ENCODE measurements at places on chromosomes 6 and 20.
A peak's percentile ranks its signal among the peaks of the same experiment; 100 is the strongest.

DNA sequence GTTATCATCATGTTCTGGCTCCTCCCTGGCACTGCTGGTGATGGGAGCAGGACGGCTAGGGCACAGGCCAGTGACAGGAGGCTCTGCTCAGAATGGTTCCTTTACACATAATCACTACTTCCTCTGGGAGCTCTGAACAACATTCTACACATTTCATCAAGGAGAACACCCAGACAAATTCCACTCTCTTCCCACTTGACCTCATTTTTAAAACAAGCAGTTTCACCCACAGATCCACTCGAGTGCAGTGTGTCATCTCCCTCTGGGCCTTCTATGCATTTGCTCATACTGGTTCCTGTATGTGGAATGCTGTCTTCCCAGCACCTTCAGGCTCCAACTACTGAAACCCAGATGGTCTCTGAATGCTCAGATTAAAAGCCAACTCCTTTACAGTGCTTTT, 84.8 kb downstream of the ELOVL5 start:
- no peak for DNase-seq

- DNase-seq, result no peak
These were observed 6.1 kb downstream of the NFATC2 start for GRCh38 chr20:51536116-51537069.

- peak; percentile 59 for DNase-seq
These were observed 95.4 kb upstream of the NKX2-2 start for GRCh38 chr20:21609221-21609620.

GRCh38 chr6:129651291-129651691, 58.7 kb downstream of the ARHGAP18 start:
- no peak for DNase-seq

- DNase-seq, result no peak
These were observed 171.4 kb upstream of the QKI start for GRCh38 chr6:163243083-163243482.

DNA sequence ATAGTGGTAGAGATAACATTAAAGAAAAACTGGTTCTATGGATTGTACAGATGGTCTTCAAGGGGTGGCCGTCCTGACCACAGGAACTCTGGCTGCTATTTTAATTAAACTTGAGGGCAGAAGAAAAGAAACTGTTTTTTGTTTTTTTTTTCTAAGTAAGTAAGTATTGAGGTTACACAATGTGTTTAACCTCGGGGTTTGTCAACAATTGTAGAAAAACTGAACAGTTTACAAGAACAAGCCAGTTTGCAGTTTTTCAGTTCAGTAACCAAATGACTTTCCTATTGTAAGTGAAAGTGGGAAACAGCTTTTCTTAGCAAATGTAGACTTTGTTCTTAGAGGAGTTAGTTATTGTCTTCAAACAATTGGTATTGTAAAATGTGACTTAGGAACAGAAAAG, 77.0 kb downstream of the PLCB1 start:
- no peak for DNase-seq

- DNase-seq, result no peak
These were observed 119.7 kb downstream of the RTN4IP1 start for GRCh38 chr6:106509420-106510089.

GRCh38 chr20:15716256-15716655, 857.0 kb downstream of the KIF16B start:
- DNase-seq, result no peak

- peak; percentile 37 for DNase-seq
These were observed 48.9 kb downstream of the DCBLD1 start for GRCh38 chr6:117531346-117531745.

DNA sequence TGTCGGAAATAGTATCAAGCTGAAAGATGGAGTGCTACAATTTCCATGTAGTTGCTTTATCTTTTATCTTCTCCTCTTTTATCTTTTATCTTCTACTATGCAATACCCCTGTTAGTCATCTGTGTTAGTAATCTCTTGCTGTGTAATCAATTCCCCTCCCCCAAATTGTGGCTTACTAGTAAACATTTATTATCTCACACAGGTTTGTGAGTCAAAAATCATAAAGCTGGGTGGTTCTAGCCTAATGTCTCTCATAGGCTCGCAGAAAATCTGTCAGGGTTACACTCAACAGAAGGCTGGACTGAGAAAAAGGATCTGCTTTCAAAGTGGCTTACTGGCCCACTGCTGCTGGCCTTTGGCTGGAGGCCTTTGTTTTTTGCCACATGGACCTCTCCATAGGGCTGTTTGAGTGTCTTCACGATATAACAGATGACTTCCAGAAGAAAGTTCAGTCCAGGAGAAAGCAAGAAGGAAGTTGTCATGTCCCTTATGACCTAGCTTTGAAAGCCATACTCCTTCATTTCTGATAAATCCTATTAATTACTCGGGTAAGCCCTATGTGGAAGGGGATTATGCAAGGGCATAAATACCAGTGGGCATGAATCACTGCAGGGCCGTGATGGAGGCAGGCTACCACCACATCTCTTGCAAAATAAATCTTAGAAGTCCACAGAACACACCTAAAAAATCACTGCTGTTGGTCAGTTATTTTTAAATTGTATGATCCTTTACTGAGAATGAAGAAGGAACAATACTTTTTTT, 24.5 kb upstream of the PTCHD4 start:
- peak; percentile 69 for DNase-seq

DNA sequence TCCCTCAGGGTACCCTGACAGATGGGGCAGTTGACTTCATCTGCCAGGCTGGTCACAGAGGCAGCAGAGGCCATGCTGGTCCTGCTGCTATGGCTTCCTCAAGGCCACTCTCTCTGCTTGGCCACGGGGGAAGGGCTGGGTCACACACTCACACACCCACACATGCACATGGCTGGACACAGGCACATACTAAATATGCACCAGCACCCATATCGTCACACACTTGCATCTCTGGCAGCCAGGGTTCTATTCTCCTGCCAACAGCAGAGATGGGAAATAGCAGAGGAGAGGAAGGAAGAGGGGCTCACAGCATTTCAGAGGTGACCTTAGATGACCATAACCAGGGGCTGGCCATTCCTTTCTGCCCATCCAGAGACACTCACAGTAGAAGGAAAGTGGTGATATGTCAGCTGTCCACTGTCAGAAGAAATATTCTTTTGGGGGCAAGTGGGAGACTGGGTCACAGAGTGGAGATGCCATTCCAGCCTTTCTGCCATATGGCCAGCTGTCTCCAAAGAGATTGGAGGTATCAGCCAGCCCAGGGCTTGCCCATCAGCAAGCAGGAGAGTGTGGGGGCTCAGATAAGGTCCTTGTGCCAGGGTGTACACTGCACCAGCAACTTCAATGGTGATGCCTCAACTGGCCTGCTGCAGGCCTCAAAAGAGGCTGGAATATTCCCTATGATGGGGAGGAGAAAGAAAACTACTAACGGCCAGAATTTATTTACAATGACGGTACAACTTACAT, at the start of gene TRIM10:
Gene TRIM10 (minus strand): TSS at position 427 of the 747 bp plus-strand sequence. CDS start 353 bp downstream, at position 74.
- no peak for DNase-seq

DNA sequence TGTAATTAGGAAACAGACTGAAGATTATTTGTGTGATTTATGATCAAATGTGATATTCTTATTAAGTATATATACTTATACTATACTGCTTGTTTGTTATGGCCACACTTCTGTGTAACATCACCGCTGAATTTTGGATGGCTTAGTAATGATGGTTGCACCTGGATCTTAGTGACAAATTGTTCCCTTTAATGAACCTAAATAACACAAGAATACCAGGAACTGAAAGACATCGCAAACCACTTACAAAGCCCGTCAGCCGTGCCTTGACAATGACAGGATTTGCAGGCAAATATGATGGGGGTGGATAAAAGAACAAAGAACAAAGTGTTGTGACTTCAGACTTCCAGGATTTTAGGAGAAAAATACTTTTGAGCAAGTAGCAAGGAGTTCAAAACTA, 67.1 kb downstream of the LAMP5 start:
- no peak for DNase-seq

DNA sequence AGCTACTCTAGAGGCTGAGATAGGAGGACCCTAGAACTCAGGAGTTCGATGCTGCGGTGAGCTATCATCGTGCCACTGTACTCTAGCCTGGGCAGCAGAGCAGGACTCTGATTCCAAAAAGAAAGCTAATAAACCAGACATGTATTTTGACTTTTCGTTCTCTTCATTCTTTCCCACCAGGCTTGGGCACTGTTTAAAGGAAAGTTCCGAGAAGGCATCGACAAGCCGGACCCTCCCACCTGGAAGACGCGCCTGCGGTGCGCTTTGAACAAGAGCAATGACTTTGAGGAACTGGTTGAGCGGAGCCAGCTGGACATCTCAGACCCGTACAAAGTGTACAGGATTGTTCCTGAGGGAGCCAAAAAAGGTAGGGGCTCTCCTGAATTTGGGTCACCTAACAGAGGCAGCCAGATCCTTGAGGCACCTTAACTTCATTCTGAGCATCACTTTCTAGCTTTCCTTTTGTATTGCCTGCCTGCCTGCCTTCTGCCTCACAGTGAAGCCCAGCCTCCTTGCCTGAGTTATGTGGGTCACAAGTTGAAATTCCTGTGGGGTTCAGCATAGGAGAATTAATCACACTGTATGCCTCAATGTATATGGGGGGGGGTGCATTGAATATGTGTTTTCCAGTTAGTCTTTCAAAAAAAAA, 3.2 kb downstream of the IRF4 start:
- no peak for DNase-seq

DNA sequence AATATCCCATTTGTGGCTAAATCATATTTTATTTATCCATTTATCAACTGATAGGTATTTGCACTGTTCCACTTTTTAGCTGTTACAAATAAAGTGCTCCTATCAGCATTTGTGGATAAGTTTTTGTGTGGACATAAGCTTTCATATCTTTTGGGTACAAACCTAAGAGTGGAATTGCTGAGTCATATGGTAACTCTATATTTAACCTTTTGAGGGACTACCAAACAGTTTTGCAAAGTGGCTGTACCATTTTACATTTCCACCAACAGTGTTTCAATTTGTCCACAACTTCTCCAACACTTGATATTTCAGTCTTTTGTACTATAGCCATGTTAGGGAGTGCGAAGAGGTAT, 23.6 kb upstream of the ECHDC1 start:
- DNase-seq, result peak; percentile 2

- no peak for DNase-seq
These were observed 6.4 kb upstream of the PNPLA1 start for GRCh38 chr6:36263390-36264000.

GRCh38 chr6:27092316-27092692, 155.2 kb upstream of the PRSS16 start:
- DNase-seq, result no peak

DNA sequence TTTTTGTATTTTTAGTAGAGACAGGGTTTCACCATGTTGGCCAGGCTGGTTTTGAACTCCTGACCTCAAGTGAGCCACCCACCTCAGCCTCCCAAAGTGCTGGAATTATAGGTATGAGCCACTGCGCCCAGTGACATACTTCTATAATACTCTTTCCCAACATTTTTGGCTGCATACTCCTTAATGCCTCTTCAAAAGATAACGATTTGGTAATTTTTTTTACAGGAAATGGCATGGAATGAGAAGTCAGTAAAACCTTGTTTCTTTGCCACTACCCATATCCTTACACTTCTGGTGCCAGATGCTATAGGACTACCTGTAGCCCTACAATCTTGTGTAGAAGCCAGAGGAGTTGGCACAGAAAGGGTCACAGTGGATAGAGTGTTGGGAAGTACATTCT, 41.4 kb upstream of the SGK1 start:
- DNase-seq, result no peak

GRCh38 chr20:14488756-14489479, 151.5 kb upstream of the FLRT3 start:
- no peak for DNase-seq

DNA sequence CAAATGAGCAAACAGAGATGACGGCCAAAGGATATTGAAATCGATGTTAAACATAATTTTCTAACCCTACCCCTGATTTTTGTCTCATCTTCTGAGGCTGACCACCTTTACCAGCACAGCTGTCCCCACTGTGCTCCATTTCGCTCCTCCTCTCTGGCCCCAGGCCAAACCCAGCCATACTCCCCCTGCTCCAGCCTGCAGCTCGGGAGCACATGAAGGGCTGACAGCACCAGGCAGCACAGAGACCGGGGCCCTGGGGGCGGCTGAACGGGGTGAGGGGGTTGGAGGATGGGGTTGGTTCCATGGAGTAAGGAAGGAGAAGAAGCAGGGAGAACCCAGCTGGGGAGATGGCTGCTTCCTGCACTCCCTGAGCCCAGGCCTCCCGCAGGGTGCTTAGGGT, 3.2 kb upstream of the NCR2 start:
- DNase-seq, result no peak

GRCh38 chr6:169848946-169849345, 97.5 kb downstream of the ERMARD start:
- no peak for DNase-seq

DNA sequence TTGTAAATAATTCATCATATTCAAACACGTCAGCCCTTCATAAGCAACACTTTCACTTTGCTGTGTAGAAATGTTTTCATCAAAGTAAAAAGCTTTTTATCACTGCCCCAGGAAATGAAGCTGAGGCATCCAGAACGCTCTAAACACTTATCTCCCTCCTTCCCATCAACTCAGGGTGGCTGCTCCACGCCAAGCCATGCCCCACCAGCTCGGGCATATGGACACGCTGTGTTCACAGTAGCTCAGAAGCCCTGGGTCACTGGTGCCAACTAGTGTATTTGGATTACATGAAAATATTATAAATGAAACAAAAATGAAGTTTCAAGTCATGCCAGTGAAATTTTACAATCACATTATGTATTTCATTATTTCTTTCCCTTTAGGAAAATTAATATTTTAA, 10.3 kb downstream of the PDE10A start:
- no peak for DNase-seq

GRCh38 chr6:106102034-106102433, 15.9 kb downstream of the PRDM1 start:
- no peak for DNase-seq

- DNase-seq, result no peak
These were observed 39.8 kb upstream of the TAGAP start for GRCh38 chr6:159084493-159085091.

- DNase-seq, result no peak
These were observed 28.6 kb upstream of the GPR6 start for GRCh38 chr6:109949281-109950065.

DNA sequence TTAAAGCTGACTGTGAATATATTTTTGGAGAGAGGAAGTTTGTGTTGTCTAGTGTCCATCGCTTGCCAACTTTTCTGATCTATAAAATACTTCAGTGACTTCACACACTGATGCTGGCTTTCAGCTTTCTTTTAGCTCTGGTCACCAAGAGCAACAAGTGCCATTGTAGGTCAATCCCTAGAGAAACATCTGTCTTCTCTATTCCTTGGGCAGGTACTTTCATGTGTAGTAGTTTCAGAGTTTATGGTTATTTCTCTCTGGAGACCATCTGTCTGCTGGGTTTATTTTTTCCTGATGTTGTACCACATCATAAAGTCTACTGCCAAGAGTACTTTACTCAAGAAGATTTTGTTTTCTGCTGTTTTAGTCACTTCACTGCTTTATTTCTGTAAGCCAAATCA, 249.9 kb downstream of the KHDC1L start:
- no peak for DNase-seq

- DNase-seq, result no peak
These were observed 124.7 kb upstream of the SPACA1 start for GRCh38 chr6:87922947-87923330.

- peak; percentile 7 for DNase-seq
These were observed 438.4 kb upstream of the FLRT3 start for GRCh38 chr20:14775778-14776177.
